ENCODE measurements at places on chromosomes 16 and 17.

DNA sequence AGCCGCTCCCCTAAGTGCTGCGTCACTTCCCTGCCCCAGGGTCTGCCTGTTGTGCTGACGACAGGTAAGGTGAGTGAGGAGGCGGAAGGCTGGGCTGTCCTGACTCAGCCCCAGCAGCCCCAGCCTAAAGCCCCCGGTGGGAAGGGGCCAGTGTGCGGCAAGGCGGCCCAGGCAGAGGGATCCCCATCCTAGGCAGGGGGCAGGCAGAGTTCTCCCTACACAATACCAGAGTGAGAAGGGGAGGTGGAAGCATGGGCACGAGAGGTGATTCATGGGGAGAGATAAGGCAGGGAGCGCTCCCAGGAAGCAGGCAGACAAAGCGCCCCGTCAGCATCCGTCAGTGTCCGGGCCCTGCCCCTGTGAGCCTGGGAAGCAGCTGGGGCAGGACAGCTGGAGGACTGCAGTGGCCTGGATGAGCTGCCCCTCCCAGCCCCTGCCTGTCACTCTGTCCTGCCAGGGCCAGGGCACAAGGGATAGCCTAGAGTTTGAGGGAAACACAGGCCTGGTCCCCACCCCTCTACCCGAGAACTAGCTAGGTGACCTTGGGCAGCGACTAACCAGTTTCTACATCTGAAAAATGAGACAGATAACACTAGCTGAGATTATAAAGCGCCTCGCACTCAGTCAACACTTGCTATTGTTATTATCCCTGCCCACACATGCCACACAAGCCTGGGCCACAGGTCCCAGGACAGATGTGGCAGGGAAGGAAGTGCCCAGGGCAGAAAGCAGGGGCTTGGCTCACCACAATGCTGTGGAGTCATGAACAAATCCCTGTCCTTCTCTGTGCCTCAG, 3.8 kb downstream of the FAM83G start:
- DNase-seq = no peak

GRCh38 chr16:53945996-53946395, 242.0 kb downstream of the FTO start:
- DNase-seq = peak; percentile 50

GRCh38 chr17:67156269-67157199, 88.5 kb downstream of the HELZ start:
- no peak for DNase-seq

DNA sequence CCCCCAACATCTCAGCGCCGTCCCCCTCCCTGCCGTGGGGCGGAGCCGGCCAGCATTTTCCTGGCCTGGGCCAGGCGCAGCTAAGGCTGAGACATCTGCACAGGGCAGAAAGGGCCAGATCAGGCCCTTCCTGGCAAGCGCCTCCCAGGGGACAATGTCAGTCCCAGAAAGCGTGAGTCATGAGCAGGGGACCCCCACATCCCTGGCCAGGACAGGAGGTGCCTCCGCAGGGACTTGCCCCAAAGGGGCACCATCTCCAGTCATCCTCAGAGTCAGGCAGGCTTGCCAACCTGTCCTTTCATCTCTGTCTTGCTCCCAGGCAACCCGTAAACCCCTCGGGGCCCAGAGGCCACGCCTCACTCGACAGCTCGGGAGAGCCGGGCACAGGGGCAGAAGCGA, 43.2 kb downstream of the SOCS1 start:
- no peak for DNase-seq

GRCh38 chr17:13885953-13886889, 183.1 kb upstream of the COX10 start:
- no peak for DNase-seq

GRCh38 chr17:73742948-73743381, 98.7 kb upstream of the SDK2 start:
- no peak for DNase-seq

GRCh38 chr16:89290887-89291286, 73.4 kb downstream of the ZNF778 start:
- no peak for DNase-seq

GRCh38 chr16:83705856-83706255, 101.9 kb upstream of the HSBP1 start:
- DNase-seq = no peak

DNA sequence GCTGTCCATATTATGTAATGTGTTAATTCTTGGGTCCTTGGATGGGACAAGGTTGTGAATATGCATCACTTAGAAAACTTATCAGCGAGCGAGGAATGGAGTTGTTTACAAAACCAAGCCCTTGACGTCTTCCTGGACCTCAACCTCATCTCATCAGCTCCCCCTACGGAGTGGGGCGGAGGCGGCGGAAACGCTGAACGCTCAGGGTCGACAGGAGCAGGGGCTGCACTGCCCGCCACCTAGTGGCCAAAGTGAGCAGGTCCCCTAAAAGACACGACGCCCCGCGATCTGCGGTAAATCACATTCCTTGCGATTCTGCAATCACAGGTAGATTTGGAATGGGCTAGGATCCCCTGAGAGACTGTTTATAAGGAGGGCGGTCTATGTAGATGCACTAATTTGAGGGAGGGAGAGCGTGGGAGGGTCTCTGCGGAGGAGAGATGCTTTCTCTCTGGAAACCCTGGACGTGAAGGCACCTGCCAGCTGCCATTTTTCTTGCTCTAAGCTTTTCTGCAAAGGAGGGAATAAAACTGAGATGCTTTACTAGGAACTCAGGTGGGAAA, 5.4 kb upstream of the ICAM2 start:
- DNase-seq = peak; percentile 59

DNA sequence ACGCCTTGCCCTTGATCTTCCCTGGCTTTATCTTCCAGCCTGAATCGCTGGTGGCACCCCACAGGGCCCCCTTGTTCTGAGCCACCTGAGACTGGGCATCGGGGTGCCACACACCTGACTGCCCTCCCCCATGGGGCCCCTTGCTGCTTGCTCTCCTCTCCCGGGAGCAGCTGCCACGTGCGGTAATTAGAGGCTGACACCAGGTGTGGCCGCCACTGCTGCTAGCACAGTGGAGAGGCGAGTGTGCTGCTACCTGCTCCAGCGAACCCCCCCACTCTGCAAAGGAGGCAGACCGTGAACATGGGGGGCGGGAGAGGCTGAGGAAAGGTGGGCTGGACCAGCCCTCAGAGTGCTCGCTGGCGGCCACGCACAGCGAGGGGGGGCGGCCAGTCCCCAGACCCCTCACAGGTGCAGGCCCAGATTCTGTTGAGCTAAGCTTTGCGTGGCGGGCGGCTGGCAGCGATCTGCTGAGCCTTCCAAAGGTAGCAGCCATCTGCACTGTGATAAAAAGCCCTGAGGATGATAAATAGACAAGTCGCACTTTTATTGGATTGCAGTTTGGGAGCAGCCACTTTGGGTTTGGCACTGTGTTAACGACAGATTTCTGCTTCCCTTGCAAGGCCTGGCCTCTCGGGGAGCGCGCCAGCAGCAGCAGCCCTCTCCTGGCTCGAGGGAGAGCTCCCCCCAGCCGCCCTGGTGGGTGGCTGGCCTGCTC, 167.9 kb upstream of the GSE1 start:
- DNase-seq = no peak

GRCh38 chr16:79210607-79211006, 389.9 kb downstream of the MAF start:
- no peak for DNase-seq

DNA sequence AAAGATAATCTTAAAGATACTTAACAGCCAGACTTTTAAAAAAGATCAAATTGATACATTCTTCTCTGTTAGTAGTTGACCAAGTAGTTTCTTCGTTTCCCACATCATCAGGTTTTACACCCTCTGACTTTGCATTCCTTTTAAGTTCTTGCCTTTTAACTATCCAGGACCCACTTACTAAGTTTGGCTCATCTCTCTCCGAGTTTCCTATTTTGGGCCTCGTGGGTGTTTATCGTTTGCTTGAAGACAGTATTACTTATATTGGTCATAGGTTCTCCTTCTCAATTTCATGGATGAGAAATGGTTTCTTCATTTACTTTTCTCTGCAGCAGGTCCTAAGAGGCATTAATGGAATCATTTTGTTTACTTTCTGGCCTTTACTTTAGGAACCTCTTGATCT, 43.2 kb downstream of the RPA1 start:
- no peak for DNase-seq

- no peak for DNase-seq
These were observed 2.5 kb downstream of the GUCY2D start for GRCh38 chr17:8004899-8005298.

DNA sequence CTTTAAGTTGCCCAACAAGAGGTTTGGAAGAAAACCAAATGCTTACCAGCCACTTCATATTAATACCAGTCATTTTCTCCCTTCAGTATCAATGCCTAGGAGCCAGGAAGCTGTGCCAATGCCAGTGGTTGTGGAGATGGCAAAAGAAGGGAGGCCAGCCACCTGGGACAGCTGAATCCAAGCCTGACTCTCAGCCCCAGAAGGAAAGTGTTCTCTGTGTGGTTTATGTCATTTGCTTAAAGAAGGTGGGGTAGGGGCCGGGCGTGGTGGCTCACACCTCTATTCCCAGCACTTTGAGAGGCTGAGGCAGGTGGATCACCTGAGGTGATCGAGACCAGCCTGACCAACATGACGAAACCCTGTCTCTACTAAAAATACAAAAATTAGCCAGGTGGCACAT, 13.4 kb downstream of the C17orf78 start:
- no peak for DNase-seq

DNA sequence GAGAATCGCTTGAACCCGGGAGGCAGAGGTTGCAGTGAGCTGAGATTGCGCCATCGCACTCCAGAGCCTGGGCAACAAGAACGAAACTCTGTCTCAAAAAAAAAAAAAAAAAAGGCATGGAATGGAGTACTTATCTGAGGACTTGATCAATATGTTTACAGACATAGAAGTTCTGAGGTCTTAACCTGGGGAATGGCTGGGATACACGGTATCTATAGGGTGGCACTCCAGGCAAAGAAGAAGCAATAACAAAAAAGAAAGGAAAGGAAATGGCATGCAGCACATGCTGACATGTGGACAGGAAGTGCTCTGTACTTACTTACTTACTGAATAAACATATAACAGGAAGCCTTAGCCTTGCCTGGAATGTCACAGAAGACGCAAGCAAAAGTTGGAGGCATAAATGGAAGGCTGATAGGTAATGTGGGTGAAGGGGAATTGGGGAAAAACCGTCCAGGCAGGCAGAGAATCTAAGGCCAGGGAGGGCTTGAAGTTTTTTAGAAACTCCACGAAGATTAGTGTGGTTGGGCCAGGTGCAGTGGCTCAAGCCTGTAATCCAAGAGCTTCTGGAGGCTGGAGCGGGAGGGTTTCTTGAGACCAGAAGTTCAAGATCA, 10.1 kb upstream of the SPOP start:
- no peak for DNase-seq

- DNase-seq = no peak
These were observed 4.5 kb downstream of the NTHL1 start for GRCh38 chr16:2042986-2043666.

- no peak for DNase-seq
These were observed 10.7 kb downstream of the PROCA1 start for GRCh38 chr17:28700830-28701492.

GRCh38 chr17:49515196-49515770, 20.2 kb downstream of the NGFR start:
- peak; percentile 57 for DNase-seq

GRCh38 chr17:78667741-78668640, 90.8 kb upstream of the DNAH17 start:
- no peak for DNase-seq

DNA sequence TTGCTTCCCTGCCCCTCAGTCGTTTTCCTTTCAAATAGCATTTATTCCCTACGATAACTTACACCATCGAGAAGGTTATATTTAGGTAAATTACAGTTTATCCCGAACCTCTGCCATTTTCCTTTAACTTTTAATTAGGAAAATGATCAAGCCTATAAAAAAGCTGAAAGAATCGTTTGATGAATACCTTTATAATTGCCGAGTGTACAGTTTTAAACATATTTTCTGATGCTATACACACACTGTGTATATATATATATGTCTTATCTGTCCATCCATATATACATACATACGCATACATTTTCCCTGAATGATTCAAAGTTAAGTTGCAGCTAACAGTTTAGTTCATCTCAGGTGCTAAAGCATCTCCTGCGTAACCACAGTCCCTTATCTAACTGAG, 56.6 kb upstream of the CRISPLD2 start:
- DNase-seq = no peak

DNA sequence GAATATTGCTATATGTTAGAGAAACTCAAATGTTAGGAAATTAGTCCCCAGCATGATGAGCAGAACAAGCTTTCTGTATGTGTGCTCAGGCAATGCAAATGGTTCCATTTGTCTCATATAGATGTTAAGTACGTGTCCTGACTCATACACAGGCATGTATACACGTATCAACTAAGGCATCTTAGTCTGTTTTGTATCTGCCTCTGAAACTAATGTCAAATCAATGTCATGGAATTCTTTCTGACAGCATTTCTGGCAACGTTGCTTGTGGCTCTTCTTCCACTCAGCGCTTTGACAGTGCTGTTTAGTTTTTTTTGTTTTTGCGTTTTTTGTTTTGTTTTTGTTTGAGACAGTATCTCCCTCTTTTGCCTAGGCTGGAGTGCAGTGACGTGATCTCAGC, 111.9 kb downstream of the CNTNAP4 start:
- no peak for DNase-seq

DNA sequence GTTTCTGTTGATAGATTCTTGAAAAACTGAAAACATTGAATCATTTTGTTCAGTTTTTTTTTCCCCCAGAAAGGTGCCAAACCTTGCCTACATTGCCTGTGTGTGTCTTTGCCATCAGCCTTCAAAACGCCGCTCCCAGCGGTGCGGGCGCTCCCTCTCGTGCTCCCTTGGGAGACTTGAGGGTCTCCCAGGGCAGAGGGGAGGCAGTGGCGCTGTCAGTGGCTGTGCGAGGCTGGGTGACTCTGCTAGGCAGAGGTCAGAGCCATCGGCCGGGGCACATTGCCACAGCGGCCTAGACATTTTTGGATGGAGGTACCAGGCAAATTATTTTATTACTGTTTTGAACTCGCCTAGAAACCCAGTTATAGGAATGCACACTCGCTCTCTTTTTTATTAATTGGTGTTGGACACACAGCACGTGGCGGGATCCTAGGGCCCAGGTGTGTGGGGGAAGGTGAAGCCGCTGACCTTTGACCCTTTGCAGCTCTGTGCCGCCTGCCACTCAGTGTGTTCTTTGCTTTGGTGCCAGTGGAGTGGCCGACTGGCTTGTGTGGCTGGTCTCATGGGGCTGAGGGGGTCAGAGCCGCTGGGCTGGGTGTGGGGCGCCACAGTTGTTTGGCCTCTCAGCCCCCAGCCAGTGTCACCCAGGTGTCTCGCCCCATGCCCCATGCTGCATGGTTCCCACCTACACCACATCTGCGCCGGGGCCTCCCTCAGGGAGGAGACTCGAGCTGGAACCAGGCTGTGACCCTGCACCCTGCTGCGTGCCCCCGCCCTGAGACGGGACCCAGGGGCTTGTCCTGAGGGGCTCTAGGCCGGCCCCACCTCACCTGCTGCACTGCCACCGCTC, 115.7 kb downstream of the BANP start:
- DNase-seq = no peak

- DNase-seq = no peak
These were observed 112.4 kb upstream of the CDH5 start for GRCh38 chr16:66254106-66254505.

GRCh38 chr17:43393944-43394482, 4.8 kb upstream of the ARL4D start:
- peak; percentile 92 for DNase-seq

DNA sequence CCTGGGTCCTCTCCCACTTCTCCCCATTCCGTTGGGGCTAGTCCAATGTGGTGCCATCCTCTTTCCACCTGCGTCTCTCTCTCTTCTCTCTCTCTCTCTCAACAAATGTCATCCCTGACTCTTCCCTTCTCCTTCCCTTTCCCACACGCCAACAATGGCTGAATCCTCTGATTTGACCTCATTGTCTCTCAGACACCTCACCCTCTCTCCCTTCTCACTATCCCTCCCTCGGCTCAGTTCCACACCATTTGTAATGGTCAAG, 628 bp upstream of the ZNF18 start:
- DNase-seq = no peak

Data from neuronal stem cell (in vitro differentiated cells).